ENCODE measurements at places on chromosomes 5 and 9.

- no peak for DNase-seq
These were observed 6.1 kb downstream of the ADAMTS12 start for GRCh38 chr5:33885679-33886078.

GRCh38 chr5:39195198-39195826 lies 24.1 kb downstream of the FYB1 start:
- no peak for DNase-seq

GRCh38 chr9:95517559-95518425 lies 1.0 kb upstream of the PTCH1 start:
- no peak for DNase-seq

- DNase-seq = no peak
These were observed 53.2 kb upstream of the WDR41 start for GRCh38 chr5:77545285-77545684.

DNA sequence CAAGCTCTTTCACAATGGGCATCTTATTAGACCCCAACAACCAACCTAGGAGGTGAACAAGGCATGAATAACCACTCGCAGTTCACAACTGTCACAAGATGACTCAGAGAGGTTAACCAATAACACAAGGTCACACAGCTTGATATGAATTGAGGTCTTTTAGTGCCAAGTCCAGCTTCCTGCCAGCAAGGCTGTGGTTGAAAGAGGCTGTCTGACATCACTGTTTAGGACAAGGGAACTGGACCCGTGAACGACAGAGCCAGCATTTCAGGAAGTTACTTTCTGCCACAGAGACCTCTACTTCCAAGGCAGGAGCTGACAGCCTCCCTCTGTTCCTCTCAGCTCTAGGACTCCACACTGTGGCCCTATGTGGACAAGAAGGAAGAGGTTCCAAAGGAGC lies 53.4 kb upstream of the ALDH1B1 start:
- no peak for DNase-seq

DNA sequence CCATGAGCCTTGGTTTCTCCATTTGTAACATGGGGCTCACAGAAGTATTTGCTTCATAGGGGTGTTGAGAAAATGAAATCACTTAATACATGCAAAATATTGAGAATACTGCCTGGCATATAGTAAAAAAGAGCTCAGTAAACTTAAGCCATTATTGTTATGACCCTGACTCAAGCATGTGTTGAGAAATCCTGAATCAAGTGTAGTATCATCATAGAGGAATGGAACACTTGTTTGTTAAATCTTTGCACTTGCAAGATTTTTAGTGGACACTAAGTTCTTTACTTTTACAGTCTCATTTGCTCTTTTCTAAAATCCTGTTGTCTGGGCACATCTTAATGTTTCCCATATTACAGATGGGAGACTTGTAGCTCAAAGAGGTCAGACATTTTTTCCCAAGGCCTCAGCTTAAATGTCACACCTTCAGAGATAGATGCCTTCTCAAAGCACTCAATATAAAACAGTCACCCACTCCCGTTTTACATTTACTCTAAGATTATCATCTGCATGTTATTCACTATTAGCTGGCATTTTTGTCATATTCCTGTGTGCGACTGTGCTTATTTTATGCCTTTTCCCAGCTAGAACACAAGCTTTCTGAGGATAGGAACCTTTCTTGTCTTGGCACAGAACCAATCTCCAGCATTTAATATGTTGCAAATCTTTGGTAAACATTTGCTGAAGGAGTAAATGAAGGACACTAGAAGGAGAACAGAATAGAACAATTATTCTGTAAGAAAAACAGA lies 250.0 kb upstream of the TNC start:
- DNase-seq = no peak

- no peak for DNase-seq
These were observed 156.6 kb upstream of the SPRY4 start for GRCh38 chr5:142481410-142481809.

DNA sequence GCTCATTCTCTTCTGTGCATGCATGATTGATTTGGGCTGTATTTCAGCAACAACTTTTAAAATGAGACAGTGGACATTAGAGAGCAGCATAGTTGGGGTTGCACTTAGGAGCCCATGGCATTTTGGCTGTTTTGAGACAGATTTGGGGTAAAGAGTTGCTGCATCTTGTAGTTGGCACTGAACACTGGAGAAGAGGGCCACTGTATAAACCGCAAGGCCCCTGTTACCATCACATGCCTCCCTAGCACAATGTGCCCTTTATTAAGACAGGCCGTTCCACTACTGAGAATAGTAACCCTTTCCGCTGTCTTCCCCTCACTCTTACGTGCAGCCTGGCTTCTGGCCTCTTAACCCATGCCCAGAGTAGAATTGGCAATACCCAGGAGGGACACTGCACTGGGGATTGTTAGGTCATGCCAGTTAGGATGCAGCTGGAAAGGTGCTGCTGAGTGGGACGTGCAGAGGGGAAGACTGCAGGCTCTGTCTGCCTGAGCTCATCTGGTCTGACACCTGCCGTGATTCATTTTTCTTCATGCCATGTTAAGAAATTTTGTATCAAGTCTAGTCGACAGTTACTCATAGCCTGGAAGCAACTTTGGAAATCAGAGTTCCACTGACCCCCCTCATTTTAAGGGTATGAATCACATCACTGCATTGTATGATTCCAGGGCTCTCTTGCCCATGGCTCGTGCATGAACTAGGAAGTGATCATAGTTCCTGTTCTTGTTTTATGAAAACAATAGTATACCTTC lies 146.9 kb upstream of the DMRT1 start:
- no peak for DNase-seq

DNA sequence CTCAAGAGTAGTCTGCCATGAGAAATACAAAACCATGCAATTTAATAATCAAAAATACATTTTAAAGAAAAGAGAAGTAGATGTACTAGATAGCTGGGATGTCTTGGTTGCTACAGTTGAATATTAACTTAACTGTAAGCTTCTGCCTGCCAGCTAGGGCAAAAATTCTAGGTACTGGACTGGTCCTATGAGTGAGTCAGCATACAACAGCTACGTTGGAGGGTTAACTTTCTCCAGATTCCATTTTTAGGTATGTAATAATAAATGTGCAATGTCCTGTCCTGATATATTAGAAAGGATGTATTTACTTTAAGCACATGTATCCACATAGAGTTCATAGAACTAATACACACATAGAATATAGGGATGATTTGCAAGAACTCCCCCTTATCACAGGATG lies 230.1 kb downstream of the CAAP1 start:
- DNase-seq = no peak

- DNase-seq = no peak
These were observed 12.3 kb downstream of the PRR7 start for GRCh38 chr5:177458912-177459350.

DNA sequence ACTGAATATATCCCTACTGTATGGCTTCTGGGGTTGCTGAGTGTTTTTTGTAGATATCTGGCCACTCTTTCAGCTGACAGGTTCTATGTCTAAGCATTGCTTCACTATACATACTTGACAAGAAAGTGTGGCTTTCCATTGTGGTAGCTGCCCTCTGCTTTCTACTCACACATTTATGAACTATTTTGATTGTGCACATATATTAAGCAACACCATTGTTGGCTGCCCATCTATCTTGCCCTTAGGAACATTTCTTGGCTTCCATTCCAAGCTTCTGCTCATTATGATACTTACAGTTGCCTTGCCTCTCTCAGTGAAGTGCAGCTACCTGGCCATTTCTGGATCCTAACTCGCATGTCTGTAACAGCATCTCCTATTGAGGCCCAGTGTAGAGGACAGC lies 153.6 kb upstream of the MOCS2 start:
- DNase-seq = no peak

GRCh38 chr9:22117511-22118384 lies 108.6 kb upstream of the CDKN2B start:
- DNase-seq = no peak

GRCh38 chr5:39394946-39395345 lies 29.8 kb downstream of the DAB2 start:
- no peak for DNase-seq

GRCh38 chr5:169029037-169029436 lies 271.9 kb downstream of the SLIT3 start:
- no peak for DNase-seq

DNA sequence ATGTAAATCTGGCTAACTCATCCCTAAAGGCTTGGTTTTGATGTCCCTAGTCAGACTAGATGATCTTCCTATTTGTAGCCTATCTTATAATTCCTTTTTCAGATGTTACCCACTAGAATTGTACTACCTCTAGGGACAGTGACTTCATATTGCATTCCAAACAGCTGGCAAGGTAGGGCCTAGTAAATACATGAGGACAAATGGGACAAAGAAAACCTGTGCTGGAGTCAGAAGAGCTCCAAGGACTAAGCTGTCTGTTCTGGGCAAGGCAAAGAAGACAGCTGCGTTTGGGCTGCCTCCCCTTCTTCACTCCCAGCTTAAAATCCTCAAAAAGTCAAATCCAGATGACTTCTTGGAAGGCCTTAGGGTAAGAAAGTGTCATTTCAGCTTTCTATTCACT lies 10.0 kb downstream of the DMXL1 start:
- no peak for DNase-seq

- DNase-seq = no peak
These were observed 173.1 kb upstream of the IER5L start for GRCh38 chr9:129351058-129351641.

- DNase-seq = no peak
These were observed 46.2 kb downstream of the IARS1 start for GRCh38 chr9:92247296-92247695.

DNA sequence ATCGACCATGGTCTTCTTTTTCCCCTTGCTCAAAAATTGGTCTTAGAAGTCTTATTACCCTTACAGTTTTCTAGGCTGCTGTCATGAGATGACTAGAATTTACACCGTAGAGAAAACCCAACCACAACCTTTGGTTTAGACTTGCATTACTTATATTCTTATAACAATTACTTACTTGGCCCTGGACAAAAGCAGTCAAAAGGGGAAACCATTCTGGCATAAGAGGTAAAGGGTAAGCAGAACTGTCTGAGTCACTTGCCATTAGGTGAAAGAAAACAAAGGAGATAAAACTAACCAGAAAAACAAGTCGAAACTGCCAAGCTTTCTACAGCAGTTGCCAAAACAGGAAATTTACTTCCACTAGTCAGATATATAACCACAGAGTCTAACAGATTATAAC lies 17.9 kb downstream of the TMEM245 start:
- DNase-seq = no peak

- DNase-seq = no peak
These were observed 505.6 kb downstream of the IRX1 start for GRCh38 chr5:4101189-4101588.
